ENCODE measurements at places on chromosomes 1 and 21.
A peak's percentile ranks its signal among the peaks of the same experiment; 100 is the strongest.

DNA sequence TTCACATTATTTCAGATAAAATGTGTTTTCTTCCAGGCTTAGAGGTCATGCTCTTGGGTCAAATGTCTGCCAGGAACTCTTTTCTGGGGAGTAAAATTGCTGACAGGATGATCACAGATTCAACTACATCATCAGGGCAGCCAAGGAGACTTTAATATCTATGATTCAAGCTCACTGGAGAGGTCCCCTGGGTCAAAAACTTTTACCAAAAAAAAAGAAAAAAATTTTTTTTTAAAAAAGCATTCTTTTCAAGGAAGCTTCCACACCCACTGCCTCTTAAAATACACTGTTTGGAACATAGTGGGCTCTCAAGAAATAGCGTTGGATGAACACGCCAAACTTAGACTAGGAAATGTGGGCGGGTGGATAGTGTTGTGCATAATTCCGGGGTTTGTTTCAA, 81.3 kb downstream of the TIAM1 start:
- DNase-seq = no peak

DNA sequence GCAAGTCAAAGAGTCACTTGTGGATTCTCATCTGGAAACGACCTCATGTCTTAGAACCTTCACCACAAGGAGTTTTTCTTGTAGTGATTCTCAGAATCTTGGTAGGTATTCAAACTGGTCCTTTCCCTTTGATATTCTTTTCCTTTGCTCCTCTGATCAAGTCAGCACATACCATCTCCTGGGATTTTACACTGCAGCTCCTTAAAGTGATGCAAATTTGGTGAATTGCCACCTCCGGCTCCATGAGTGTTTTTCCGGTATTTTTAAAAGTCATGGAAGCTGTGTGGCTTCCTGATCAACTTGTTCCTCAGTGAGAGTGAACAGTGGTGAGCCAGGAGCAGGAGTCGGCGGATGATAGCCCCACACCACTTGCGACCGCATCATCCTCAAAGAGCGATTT, 182.1 kb upstream of the DAB1 start:
- no peak for DNase-seq

- no peak for DNase-seq
Measured at GRCh38 chr1:204391629-204392028, 20.0 kb downstream of the PPP1R15B start.

DNA sequence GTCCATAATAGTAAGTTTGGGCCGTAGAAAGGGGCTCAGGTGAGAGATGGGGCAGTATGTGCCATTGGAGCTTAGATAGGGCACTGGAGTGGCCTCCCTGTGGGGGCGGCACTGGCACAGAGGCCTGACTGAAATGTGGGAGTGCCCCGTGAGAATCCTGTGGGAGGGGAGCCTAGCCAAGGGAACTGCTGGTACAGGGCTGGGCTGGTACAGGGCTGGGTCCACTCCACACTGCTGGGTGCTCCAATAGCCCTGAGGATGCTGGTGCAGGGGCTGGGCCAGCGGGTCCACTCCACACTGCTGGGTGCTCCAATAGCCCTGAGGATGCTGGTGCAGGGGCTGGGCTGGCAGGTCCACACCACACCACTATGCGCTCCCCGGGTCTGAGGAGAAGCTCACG, 44.8 kb upstream of the PWP2 start:
- DNase-seq = no peak

GRCh38 chr1:208499026-208499425, 254.8 kb upstream of the PLXNA2 start:
- no peak for DNase-seq

- DNase-seq = no peak
Measured at GRCh38 chr1:16900751-16901150, 5.0 kb downstream of the RNU1-2 start.

DNA sequence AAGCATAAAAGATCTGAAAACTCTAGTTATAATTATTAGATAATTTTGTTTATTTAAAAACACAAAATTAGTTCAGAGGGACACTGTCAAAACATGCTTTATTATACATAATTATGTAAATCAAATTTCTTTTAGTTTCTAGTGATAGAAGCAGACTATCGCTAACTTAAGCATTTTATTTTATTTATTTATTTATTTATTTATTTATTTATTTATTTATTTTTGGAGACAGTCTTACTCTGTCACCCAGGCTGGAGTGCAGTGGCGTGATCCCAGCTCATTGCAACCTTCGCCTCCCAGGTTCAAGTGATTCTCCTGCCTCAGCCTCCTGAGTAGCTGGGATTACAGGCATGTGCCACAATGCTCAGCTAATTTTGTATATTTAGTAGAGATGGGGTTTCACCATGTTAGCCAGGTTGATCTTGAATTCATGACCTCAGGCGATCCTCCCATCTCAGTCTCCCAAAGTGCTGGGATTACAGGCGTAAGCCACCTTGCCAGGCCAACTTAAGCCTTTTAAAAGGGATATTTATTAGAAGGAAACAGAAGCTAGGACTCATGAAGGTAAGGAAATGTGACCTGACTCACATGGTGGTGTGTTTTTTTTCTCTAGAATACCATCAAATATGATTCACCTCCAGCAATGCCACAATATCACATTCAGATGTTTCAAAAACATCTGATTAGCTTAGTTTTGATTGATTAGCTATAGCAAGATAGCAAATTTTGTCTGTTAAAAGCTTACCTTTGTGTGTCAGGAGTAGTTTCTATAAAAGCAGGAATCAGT, 1357.4 kb upstream of the ADGRL4 start:
- no peak for DNase-seq

DNA sequence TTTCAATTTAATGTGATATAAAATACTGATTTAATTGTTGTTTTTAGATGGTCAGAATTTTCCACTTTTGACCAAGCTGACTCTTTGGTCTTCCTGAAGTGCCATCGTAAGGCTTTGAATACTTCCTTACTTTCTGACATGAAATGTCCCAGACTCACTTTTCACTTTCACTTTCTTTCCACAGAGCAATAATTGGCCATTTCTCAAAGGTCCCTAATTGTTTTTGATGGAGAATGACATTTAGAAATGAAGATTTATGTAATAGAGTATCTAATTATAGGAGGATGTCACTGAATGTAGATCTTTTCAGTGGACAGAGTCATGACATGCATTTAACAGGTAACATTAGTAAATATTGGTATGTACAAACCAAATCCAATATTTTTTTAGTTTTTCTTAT, 1141.6 kb downstream of the KCNT2 start:
- DNase-seq = no peak

- DNase-seq = no peak
Measured at GRCh38 chr1:151680826-151681225, 35.8 kb downstream of the CELF3 start.

DNA sequence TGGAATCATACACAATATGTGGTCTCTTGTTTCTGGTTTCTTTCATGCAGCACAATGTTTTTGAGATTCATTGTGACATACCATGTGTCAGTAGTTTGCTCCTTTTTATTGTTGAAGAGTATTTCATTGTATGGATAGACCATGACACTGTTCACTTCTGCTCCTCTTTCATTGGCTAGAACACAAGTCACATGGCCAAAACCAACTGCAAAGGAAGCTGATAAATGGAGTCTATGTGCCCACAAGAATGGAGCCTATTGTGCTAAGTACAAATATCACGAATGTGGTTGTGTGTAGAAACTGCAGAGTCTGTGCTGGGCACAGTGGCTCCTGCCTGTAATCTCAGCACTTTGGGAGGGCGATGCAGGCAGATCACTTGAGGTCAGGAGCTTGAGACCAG, 28.6 kb upstream of the FNBP1L start:
- DNase-seq = no peak

DNA sequence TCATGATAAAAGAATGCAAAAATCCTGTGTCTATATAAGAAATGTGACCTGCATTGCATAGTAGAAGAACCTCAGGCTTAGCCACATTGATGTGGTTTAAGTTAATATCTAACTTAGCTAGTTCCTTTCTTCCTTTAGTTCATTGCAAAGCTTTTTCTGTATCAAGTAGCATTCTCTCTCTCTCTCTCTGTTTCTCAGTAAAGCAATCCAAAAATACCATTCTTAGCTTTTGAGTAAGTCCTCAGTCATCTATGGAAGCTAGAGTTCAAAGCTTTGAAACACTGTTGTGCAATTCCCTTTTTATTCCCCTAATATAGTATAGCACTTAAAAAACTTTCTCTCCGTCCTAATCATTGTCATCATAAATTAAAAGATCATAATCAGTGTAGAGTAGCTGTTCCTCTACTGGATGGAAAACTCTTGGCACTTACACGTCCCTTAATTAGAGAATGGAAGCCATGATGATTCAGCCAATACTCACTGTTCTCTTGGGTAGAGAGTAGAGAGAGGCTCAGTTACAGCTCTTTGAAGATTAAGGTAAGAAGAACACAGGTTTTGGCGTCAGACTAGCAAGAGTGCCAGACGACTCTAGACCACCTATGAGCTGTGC, 350.3 kb upstream of the LYPLAL1 start:
- DNase-seq = no peak

- DNase-seq = no peak
Measured at GRCh38 chr1:155279268-155279667, 2.0 kb downstream of the HCN3 start.

- no peak for DNase-seq
Measured at GRCh38 chr1:63983391-63984256, 209.8 kb downstream of the ROR1 start.

DNA sequence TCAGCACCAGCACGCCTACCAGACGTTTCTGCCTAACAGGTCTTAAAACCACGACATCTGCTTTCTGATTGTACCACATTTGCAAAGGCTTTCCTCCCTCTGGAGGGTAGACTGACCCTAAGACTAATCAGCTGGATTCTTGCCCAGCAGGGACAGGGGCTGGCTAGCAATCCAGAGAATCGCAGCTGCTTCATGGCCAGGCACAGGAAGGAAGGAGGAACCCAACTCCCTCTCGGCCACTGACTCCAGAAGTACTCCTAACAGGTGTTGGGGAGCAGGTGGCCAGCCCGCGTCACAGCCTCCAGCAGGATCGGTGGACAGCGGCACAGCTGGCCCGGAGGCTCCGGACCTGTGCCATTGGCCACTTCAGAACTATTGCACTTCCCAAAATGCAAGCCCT, 180.8 kb downstream of the NPHP4 start:
- no peak for DNase-seq

GRCh38 chr1:29626066-29626465, 389.7 kb downstream of the PTPRU start:
- DNase-seq = no peak

- DNase-seq = no peak
Measured at GRCh38 chr1:12458571-12458970, 159.4 kb downstream of the DHRS3 start.

- DNase-seq = no peak
Measured at GRCh38 chr1:246591047-246591446, 24.8 kb downstream of the CNST start.

- DNase-seq = no peak
Measured at GRCh38 chr1:236149696-236150228, 7.4 kb downstream of the GPR137B start.

DNA sequence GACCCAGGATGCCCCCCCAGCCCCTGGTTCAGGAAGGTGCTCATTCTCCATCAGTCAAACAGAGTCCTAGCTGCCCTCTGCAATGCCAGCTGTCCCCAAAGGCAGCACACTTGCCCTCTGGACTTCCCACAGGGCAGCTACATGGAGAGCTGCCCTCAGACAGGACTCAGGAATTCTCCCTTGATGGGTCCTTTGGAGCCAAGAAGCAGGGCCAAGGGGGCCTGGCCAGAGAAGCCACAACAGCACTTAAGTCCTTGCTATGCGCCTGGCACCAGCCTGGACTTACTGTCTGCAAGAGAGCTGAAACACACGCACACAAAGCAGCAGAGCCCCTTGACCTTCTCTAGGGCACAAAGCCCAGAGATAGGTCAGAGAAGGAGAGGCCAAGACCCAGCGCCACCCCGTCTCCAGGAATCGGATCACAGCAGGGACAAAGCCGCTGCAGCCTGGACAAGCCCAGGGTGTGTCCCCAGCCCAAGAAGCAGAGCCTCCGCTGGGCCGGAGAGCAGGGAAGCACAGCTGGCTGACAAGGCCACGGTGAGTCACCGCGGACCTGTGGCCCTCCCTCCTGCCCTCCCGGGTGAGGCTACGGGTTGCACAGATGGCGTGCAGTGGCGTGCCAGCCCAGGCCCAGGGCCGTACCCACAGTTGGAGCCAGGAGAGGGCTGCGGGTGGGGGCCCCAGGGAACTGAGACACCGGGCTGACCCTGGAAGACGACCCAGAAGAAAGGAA, 1.7 kb downstream of the WNT9A start:
- no peak for DNase-seq

GRCh38 chr1:156750711-156751450, 594 bp downstream of the HDGF start:
- DNase-seq = peak; percentile 16

DNA sequence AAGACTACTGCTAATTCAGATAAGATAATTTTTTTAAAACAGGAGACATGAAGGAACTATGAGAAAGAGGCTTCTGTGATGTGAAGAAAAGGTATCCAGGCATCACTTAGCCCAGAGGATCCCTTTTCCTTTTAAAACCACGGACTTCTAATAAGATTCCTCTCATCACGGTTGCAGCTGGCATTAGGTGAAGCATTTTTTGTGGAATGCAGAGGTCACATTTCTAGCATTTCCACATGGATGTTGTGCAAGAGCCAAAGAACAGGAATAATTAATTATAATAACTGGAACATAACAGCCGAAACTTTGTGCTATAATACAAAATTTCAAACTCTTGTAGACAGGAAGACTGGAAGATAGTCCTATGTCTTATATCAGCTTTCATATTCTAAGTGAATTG, 27.6 kb downstream of the CYP2J2 start:
- DNase-seq = no peak

DNA sequence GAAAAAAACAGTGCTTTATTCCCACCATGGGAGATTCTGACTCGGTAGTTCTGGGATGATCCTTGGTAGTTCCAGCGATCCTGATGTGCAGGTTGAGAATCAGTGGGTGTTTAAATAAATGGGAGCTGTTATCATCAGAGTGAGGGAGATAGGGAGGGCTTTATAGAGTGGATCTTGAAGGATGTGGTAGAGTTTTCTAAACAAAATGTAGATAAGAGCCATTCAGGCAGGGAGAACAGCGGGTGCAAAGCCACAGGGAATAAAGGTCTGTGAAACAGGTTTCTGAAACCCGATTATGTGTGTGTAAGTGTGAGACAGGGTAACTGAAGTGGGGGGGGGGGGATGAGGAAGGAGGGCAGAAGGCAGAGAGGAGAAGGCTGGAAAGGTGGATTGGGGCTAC, 75.8 kb upstream of the ADAR start:
- no peak for DNase-seq

GRCh38 chr1:63023171-63023570, 239.2 kb downstream of the ATG4C start:
- DNase-seq = no peak

- DNase-seq = no peak
Measured at GRCh38 chr1:9101510-9102146, 27.3 kb downstream of the GPR157 start.

GRCh38 chr1:227790868-227791267, 24.6 kb upstream of the PRSS38 start:
- DNase-seq = no peak

GRCh38 chr1:208048904-208049303, 138.0 kb upstream of the CD34 start:
- no peak for DNase-seq

DNA sequence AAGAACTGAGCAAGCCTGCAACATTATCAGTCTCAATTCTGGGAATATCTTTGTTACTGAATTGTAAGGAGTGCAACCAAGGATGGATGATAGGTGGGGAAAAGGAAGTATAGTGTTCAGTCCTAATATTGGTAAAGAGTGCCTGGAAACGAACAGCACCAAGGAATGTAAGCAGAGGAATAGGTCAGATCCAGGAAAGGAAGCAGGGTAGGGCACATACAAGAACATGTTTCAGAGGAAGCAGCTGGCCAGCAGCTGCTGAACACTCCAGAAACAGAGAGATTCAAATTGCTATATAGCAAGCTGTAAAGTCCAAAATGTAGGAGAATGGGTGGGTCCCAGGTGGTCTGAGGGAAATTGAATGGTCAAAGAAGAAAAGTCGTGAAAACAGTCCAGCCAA, 37.9 kb downstream of the CRB1 start:
- no peak for DNase-seq
